Activated gamma-delta T cell treated with anti-CD3 and anti-CD28 coated beads, Interleukin-2, amount 50 U/mL, for 16 hours (primary cell): ENCODE measurements at places on chromosomes 12 and 14.

GRCh38 chr12:16346958-16347357 is 487 bp upstream of the MGST1 start:
- no peak for DNase-seq

GRCh38 chr14:97572583-97573458 is 775.6 kb downstream of the VRK1 start:
- DNase-seq, result no peak

DNA sequence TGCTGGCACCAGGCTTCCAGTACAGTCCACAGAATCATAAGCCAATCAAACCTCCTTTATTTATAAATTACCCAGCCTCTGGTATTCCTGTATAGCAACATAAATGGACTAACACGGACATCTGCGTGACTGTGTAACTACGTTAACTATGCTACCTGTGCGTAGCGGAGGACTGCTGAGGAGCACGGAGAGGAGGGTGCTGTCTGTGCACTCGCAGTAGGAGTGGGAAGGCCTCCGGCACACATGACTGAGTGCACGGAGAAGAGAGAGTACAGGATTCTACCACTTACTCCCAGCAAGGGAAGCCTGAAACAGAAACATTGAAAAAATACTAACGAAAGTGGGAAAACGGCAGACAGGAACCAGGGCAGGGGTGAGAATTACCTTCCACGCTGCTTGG is 22.9 kb downstream of the RAD52 start:
- no peak for DNase-seq

DNA sequence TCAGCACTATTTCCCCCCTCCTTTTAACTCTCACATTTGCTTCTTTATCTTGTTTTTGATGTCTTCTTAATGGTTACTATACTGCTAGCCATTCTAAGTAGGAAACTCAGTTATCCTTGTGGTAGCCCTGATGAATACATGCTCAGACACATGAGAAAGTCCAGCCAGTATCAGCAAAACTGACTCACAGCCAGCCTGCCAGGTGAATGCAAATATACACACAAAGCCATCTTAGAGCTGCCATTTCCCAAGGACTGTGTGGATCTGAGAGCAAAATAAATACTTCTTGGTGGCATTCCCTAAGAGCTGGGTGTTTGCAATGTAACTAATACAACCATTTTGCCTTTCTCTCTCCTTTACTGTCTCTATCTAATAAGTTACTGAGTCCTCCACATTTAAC is 455.2 kb downstream of the CCER1 start:
- no peak for DNase-seq

- no peak for DNase-seq
Observed at GRCh38 chr14:22200977-22201605, 387.9 kb downstream of the DAD1 start.

DNA sequence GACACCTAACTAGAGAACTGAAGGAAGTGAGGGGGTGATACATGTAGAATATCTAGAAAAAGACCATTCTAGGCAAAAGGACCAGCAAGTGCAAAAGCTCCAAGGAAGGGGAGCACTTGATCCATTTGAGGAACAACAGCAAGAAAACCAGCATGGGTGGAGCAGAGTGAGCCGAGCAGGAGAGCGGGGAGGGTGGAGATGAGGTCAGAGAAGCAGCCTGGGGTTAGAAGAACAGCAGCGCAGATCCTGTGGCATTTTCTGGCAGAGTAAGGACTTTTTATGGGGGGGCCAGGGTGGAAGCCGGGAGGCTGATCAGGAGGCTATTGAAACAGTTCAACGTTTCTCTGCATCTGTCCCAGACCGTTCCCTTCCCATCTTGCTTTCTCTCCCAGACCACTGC is 24.5 kb upstream of the TMCC3 start:
- DNase-seq, result no peak

DNA sequence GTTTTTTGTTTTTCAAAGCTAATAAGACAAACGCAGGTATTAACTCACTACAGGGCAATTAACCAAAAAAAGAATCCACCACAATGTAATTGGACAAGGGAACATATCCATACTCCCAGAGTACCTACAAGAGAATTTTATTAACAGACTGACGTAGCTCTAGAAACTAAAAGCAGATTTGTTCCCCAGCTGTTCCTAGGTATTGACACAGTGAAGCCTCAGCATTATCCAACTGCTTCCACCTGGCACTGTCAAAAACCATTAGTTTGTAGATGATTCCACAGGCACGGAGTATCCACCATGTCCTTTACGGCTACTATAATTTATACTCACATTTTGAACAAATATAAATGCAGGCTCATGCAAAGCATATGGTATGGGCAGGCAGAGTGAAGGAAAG is 22.3 kb downstream of the PPM1H start:
- DNase-seq, result no peak

GRCh38 chr12:110270125-110270962 is 10.7 kb upstream of the ATP2A2 start:
- DNase-seq, result no peak

- DNase-seq, result no peak
Observed at GRCh38 chr12:105977652-105978051, 161.1 kb downstream of the NUAK1 start.

- DNase-seq, result peak; percentile 75
Observed at GRCh38 chr12:7108796-7109571, at the start of gene C1RL. C1RL (minus strand) TSS chr12:7109214; CDS start chr12:7109180, 34 bp downstream.

DNA sequence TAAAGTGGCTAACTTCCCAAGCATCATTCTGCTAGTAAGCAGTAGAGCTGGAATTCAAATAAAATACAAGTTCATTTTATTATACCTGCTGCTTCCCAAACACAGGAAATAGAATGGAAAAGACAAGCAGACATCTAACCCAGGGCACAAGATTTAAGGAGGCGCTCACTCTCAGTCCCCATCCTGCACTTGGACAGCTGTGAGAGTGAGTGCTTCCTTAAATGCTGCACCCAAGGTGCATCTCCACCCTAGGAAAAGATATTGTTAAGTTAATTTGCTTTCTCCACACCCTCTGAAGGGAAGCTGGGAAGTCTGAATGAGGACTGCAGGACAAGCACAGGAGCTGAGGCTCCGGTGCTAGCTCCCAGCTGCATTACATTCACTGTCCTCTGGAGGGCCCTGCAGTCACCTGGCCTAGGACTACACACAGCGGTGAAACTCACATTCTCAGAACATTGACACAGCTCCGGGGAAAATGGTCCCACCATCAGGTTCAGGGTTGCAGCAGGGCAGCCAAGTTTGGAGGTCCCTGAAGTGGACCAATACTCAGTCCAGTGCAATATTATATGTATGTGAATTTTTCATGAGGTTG is 14.2 kb downstream of the HEBP1 start:
- no peak for DNase-seq

GRCh38 chr14:93219103-93219726 is 12.2 kb downstream of the UBR7 start:
- DNase-seq, result no peak

DNA sequence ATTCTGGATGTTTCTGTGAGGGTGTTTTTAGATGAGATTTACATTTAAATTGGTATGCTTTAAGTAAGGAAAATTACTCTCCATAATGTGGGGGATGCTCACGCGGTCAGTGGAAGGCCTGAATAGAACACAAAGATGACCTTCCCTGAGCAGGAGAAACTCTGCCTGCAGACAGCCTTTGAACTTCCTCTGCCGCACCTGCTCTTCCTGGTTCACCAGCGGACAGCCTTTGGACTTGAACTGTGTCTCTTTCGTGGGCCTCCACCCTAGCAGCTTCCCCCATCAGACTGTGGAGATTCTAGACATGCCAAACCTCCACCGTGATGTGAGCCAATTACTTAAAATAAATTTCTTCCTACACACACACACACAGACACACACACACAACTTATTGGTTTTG is 210.7 kb downstream of the EFCAB11 start:
- DNase-seq, result no peak

DNA sequence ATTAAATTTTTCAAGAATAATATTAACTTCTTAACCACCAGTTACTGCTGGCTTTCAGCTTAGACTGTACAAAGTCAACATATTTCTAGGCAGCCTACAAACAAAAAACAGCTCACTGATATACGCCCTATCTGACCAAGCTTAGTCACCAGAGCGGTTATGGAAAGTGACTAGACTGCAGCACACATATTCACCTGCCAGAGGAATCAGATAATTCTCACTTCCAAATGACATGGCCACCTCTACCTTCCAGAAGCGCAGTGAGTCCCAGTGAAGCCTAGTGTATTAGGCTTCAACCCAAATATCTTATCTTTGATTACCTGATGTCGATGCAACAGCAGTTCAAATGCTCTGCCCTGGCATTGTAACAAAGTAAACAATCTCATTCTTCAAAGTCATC is 8.5 kb downstream of the STXBP6 start:
- no peak for DNase-seq

- no peak for DNase-seq
Observed at GRCh38 chr14:53032161-53032803, 81.4 kb upstream of the FERMT2 start.

- DNase-seq, result no peak
Observed at GRCh38 chr12:104758771-104759170, 199.3 kb downstream of the SLC41A2 start.

DNA sequence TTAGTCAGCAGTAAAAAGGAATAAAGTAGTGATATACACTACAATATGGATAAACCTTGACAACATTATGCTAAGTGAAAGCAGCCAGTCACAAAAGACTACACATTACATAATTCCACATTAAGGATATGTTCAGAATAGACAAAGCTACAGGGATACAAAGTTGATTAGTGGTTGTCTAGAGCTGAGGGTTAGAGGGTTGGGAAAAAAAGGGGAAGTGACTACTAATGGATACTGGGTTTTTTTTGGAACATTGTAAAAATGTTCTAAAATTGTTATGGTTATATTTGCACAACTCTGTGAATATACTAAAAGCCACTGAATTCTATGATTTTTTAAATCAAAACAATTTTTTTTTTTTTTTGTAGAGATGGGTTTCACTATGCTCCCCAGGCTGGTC is 4.8 kb upstream of the NGDN start:
- no peak for DNase-seq

DNA sequence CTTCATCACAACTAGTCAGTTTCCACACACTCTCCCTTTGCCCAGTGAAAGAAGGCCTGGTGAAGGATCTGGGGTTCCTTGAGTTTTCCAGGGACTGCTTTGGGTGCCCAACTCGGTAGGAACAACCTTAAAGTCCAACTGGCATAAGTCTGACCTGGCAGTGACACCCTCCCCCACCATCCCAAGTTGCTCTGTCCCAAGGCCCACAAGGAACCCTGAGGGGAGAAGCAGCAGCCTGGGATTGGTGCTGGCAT is 1.6 kb downstream of the KMT2D start:
- DNase-seq, result no peak

DNA sequence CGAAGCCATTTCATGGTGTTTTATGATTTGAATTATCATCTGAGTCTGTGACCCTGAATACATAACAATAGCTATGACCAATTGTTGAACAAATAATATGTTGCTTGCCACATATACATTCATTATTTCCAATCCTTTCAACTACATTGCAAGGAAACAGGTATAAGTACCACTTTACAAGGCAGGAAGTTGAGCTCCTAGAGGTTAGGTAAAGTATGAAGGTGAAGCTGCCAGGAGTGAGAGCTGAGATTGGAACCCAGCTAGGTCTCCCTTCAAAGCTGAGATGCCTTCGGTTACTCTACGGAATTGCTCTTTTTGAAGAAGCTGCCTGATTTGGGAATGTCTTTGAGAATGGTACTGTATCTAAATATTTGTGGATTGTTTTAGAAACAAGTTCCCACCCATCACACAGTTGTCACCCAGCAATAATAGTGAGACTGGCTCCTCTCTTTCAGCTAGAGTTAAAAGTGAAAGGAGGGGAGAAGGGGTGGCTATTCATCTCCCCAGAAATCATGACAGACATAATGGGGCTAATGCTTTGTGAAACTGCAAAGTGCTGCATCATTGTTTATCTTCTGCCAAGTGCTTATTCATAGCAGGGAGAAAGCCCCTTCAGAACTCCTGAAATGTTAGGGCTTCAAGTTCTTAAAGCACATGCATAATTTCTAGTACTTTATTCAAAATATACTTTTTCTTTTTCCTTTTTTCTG is 75.9 kb upstream of the AMIGO2 start:
- no peak for DNase-seq

DNA sequence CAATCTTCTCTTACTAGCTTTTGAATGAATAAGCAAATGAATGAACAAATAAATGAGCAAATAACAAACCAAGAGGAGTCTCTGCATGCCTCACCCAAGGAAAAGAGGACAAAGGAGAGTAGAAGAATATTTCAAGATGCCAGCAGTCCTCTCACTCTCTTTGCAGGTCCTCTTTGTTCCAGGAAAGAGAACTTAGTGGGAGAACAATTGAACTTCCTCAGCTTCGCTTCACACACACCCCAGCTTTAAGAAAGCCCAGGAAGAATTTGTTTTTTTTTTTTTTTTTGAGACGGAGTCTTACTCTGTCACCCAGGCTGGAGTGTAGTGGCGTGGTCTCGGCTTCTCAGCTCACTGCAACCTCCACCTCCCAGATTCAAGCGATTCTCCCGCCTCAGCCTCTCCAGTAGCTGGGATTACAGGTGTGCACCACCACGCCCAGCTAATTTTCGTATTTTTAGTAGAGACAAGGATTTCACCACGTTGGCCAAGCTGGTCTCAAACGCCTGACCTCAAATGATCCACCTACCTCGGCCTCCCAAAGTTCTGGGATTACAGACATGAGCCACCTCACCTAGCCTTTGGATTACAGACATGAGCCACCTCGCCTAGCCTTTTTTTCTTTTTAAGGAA is 20.4 kb downstream of the KRT18 start:
- no peak for DNase-seq

GRCh38 chr14:62141139-62141538 is 378.9 kb downstream of the SNAPC1 start:
- no peak for DNase-seq

DNA sequence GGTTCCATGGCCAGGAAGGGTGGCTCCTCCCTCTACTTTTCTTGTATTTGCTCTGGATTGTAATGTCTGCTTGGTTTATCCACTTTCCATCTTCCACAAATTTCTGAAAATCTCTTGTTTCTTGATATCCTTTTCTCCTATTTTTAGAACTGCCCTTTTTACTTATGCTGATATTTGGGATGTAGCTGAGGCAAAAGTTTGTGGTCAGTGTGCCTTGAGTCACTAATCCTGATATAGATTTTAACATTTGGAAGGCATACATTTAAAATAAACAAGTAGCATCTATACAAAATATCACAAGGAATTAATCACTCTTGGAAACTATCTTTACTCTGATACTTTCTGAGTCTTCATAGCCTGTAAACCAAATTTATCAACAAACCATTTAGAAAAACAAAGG is 11.0 kb downstream of the GRIP1 start:
- no peak for DNase-seq

DNA sequence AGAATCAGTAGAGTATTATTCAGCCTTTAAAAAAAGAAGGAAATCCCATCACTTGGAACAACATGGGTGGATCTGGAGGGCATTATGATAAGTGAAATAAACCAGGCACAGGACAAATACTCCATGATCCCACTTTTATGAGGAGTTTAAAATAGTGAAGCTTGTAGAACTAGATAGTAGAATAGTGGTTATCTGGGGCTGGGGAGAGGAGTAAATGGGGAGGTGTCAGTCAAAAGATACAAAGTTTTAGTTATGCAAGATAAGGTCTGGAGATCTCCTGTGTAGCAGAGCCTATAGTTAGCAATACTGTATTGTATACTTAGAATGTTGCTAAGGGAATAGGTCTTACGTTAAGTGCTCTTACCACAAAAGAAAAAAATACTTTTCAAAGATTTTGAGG is 64.9 kb downstream of the RIC8B start:
- DNase-seq, result no peak

- DNase-seq, result no peak
Observed at GRCh38 chr12:120529641-120530417, 871 bp upstream of the COQ5 start.
